ENCODE measurements at places on chromosomes 2 and 18. TPM values are rescaled to one million over a fixed set of nuclear protein-coding genes. Genes with fewer than 3 reads are reported as not detected.

The CEP68 gene
- polyA plus RNA-seq: 24.7 TPM

GRCh38 chr2:181746844-181747243, 66.5 kb upstream of the NEUROD1 start:
- no peak for DNase-seq

GRCh38 chr18:47054369-47054768, 18.9 kb upstream of the ELOA2 start:
- DNase-seq: no peak

DNA sequence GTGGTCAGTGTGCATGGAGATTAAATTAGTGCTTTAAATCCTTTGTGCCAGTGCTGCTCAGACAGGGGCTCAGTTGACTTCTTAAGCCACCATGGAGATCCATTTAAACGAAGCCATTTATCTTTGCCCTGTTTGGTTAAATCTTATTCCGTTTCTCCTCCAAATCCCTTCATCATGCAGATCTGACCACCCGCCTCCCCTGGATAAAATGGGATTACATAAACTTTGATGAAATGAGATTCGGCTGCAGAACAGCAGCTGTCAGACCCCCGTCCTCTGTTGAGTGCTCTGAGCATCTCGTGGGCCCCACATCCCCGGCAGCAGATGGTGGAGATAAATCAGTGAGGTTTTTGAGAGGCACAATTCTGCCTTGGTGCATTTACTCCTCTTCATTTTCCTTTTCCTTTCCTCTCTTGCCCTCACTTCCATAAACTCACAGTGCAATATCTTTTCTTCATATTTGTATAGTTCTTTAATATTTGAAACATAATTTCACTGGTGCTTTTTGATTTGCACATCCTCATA, 84.4 kb upstream of the TWIST2 start:
- DNase-seq: no peak

DNA sequence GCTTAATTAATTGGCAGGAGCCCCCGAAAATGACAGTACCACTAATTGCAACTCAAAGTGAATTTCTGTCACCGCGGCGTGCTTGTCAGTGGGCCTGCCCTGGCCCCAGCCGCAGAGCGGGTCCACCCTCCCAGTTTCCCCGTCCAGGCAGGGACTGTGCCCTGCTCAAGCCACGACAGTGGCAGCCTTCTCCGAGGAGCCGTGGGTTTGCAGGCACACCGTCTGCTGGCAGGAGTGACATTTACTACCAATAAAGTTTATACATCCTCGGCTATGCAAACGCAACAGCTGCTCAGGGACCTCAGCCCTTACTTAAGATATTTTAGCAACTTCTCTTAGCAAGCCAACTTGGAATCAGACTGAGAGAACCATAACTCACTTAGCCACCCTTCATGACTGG, 112.7 kb downstream of the GBX2 start:
- no peak for DNase-seq

The MAP3K19 gene
- polyA plus RNA-seq: not detected

The CMPK2 gene
- 3.2 TPM for polyA plus RNA-seq

The POTEC gene
- polyA plus RNA-seq: not detected
